Left kidney (tissue), 8 donors: ENCODE measurements at places on chromosomes 1 and 21. TPM values are rescaled to one million over a fixed set of nuclear protein-coding genes. Genes with fewer than 3 reads are reported as not detected.

DNA sequence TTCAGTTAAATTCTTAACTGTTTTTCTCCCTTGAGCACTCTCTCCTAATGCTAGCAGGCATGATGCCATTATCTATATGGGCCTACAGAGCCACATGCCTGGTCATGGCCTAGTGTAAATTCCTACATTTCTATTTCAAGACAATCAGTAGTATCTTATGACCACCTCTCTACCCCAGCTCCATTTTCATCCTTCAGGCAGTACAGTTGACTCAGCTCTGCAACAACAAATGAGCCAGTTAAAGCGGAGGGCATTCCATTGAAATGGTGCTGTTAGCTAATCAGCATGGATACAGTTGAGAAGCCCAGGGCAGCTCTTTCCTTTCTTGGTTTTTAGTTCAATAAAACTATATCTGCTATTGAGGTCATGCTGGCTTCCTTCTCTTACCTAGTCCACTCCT lies 150.0 kb downstream of the PPP1R12B start:
- no peak for DNase-seq

GRCh38 chr1:8109216-8109615 lies 83.1 kb upstream of the ERRFI1 start:
- DNase-seq: no peak

DNA sequence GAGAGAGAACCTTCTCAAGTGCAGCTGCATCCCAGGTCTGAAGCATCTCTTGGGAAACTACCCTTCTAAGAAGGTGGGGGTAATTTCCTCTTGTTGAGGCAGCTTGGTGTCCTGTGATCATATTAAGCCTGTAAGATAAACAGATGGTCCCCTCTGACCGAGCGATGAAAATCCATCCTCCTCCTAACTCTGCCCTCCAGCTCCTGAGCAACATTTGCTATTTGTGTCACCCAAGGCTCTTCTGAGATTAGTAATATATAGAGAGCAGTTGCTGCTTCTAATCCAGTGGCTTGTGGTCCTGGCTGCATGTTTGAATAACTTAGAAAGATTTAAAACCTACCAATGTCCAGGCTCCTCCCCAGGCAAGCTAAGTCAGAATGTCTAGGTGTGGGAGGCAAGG lies 123.7 kb downstream of the DISC1 start:
- DNase-seq: no peak

GRCh38 chr1:67427947-67428346 lies 2.3 kb downstream of the SERBP1 start:
- DNase-seq: no peak

- DNase-seq: no peak
These were observed 387.3 kb upstream of the PLXNA2 start for GRCh38 chr1:208631506-208631905.

- no peak for DNase-seq
These were observed 51.3 kb downstream of the KRTAP19-8 start for GRCh38 chr21:30986965-30987364.

The KRTAP19-1 gene
- polyA plus RNA-seq: not detected

GRCh38 chr21:45954261-45954660 lies 27.3 kb upstream of the COL6A1 start:
- no peak for DNase-seq

GRCh38 chr1:219629296-219629880 lies 16.5 kb upstream of the ZC3H11B start:
- no peak for DNase-seq
